ENCODE measurements at places on chromosomes 7 and 10.

GRCh38 chr10:11058965-11059364, 41.3 kb downstream of the CELF2 start:
- DNase-seq, result no peak

DNA sequence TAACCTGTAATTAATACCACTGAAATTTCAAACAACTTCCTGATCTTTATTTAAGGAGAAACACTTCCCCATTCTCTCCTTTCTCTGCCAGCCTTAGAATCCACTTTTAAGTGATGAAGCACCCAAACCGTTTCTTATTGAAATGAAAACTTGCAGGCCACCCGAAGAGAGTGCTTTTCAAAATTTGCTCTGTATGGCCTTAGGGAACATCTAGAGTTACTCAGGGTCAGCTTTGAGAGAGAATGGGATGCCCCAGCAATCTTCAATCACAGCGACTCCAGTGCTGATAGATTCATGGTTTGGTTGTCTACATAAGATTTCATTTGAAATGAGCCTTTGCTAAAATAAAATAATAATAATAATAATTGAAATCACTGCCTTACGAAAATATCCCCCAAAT, 323.1 kb downstream of the PCLO start:
- DNase-seq, result no peak

- DNase-seq, result no peak
Measured at GRCh38 chr7:54955696-54956420, 63.0 kb upstream of the EGFR start.

DNA sequence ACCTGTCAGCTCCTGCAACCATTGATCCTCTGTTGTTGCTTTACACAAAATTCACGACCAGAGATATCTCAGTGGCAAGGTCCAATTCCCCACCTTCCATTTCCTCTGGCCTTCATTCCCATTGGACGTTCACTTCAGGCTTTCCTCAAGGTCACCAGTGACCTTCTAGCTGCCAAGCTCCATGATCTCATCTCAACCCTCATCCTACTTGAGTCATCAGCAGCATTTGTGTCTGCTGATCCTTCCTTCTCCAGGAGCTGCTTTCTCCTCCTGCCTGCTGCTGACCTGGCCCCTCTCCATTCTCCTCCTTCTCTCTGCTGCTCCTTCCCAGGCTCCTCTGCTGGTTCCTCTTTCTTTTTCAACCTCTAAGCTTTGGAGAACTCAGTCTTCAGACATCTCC, 66.2 kb upstream of the C10orf90 start:
- DNase-seq, result no peak

- no peak for DNase-seq
Measured at GRCh38 chr7:129780974-129781927, 169.7 kb downstream of the NRF1 start.

DNA sequence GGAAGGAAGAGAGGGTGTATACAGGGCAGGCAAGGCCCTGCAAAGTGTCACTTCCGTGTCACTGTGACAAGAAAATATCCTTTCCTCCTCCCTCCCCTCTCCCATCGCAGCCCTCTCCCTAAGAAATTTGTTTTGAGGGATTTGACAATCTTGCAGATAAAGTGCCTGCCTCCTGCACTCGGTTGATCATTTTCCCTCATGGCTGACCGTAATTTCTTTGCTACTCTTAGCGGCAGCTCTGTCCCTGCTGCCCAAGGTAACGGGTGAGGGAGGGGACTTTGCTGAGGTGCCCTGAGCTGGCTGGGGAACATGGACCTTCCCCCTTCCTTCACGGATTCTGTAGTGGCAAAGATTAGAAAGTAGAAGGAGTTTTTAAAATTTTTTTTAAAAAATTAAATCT, 179.1 kb downstream of the TCF7L2 start:
- no peak for DNase-seq

GRCh38 chr10:98339799-98340198, 71.8 kb upstream of the LOXL4 start:
- DNase-seq, result no peak

GRCh38 chr10:68559841-68560185, 324 bp upstream of the TET1 start:
- DNase-seq, result no peak

- DNase-seq, result no peak
Measured at GRCh38 chr10:95315509-95315908, 24.7 kb upstream of the PDLIM1 start.

DNA sequence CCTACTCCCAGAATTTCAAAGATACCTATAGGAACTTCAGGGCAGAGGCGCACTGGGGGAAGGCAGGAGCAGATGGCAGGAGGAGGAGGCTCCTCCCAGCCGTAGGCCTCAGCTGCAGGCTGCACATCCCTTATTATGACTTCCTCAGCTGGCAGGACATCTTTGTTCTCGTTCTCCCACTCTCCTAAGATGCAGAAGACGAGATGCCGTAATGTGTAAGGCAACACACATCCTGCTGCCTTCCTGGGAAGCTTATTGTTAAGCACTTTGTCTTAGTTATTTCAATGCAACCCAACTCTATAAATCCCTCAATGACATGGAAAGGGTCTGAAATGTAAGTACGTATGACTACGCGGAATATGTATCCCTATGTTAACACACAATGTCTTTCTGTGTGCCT, 599.8 kb upstream of the MGMT start:
- no peak for DNase-seq

DNA sequence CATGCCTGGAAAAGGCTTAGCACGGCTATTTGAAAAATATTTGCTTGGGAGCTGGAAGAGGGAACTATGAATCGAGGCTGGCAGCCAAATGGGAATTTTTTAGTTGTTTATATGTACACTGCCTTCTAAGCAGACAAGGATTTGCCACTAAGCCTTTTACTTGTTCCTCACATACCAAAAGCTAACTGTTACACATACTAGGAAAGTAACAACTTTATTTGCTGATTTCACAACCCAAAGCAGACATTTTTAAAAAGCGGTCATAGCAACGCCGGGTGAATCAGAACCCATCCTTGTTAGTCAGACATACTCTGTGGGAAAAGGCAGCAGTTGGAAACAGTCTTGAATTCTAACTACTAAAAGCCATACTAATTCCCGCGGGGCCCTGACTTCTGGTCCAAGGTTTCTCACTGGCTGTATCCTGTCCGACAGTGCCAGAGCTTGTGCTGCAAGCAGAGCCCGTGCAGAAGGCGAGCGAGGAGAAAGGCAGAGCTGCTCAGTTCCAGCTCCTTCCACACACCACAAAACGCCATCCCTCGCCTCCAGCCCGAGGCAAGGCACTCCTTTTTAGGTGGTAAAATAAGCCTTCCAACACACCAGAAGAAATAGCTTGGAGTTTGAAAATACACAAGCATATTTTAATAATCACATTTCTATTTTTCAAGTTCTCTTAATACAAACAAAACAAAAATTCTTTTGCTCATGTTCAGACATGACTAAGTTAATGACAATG, 89.2 kb downstream of the RNF216 start:
- DNase-seq, result no peak

DNA sequence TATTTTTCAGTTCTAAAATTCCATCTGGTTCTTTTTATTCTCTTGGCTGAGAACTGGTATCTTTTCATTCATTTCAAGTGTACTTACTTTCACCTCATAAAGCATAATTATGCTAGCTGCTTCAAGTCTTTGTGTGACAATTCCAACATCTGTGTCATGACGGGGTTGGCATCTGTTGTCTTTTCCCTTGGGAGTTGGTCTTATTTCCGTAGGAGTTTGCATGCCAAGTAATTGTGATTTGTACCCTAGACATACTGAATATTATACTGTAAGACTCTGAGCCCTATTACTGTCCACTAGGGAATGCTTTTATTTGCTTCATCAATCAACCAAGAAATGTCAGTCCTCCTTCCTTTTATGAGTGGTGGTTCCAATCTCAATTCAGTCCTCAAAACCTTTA, 24.6 kb upstream of the HUS1 start:
- no peak for DNase-seq

DNA sequence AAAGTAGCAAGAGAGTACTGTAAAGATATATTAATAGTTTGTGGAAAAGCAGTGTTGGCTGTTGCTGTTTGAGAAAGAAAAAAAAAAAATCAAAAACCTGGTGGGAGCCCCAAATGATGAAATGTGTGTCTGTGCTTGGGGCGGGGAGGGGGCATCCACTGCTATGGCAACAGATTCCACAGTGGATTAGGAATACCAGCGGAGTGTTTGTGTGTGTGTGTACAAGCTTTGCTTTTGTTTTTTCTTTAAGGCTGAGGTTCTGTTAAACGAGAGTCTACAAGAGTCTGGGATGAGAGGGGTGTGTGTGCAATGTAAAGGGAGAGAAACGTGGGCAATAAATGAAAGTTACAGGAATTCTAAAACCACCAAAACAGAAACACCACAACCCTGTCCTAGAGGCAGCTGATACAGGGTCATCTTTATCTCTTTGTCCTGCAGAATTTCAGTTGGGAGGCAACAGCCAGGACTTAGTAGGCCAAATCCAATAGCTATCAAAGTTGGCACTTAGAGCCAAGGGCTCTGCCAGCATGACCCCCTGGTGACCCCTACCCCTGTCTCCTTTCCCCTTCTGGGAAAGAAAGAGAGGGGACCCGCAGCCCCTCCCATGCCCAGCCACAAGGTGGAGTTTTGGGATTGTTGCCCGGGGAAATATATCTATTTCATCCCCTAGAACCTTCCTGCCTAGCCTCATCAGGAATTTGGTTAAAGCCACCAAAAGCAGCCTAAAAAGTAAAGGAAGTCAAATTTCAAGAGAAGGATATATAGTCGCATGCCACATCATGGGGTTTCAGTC, 85.4 kb downstream of the OSBPL3 start:
- no peak for DNase-seq

DNA sequence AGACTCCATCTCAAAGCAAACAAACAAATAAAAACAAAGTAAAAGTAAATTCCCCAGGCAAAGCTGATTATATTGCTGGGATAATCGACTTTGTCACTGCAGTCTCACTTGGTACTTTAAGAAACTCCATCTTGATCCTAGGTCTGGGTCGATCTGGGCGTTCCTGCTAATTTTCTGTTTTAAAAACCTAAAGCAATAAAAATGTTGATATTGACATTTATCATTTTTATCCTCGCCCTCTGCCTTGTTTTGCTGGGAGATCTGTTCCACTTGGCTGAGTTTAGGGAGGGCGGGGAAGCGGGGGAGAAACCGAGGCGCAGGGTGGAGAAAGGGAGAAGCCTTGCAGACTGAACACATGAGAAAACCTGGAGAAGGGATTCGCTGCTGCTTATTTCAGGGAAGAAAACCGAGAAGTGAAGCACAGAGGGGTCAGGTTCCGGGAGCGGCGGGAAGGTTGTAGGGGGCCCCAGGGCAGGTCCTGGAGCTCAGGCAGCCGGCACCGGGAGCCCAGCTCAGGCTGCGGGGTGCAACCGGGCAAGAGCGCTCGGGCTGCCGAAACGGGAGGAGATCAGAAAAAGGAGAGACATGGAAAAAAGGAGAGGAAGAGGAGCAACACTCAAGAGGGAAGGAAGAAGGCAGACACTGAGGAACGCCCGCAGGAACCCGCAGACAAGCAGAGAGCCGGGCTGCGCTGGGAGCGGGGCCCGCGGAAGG, 27.3 kb upstream of the KMT2C start:
- DNase-seq, result peak; percentile 65

DNA sequence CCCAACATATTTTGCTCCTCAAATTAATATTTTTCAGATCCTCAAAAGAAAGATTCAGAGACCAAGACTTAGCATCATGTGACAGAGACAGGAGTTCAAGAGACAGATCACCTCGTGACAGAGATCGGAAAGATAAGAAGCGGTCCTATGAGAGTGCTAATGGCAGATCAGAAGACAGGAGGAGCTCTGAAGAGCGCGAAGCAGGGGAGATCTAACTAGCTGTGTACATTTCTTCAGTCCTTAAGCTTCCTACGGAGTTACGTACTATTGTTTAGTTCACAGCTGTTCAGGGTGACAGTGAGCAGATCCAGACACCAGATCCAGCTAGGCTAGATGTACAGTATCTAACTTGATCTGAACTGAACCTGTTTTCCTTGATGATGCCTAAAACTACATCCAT, 61.3 kb downstream of the KLRG2 start:
- DNase-seq, result no peak

DNA sequence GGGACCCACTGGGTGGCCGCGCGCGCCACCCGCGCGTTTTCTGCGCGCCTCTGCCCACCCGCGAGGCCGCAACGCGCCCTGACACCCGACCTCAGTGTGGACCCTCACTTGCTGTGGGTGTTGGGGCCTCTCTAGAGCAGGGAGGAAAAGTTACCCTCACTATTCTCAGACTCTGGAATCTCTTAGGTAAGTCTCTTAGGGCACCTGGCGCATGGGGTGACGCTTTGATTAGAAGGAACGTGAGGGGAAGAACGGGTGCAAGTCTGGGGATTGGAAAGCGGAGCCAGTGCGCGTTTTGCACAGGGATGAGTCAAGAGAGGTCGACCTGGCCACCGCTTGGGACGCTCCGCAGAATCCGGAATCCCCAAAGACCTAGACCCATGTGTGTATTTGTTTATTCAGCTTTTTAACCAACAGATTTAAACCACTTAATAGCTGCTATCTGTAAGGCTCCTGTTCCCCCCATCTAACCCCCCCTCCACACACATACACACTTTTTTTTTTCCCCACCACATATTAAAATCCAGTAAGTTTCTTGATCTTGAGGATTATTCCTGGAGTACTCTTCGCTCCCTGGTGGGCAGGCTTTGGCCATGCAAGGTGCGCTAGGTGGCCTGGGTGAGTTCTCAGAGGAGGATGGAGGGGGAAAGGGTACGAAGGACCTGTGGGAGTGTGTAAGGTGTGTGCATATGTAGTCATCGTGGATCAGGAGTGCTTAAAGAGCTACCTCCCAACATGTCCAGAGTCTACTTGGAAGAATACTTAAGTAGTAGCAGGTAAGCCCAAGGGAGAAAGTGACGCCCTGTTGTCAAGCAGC, 169.1 kb upstream of the PPP1R3A start:
- DNase-seq, result no peak

GRCh38 chr10:70198696-70199466, 28.6 kb upstream of the SAR1A start:
- no peak for DNase-seq

- no peak for DNase-seq
Measured at GRCh38 chr7:87199700-87200450, 19.7 kb downstream of the TMEM243 start.

DNA sequence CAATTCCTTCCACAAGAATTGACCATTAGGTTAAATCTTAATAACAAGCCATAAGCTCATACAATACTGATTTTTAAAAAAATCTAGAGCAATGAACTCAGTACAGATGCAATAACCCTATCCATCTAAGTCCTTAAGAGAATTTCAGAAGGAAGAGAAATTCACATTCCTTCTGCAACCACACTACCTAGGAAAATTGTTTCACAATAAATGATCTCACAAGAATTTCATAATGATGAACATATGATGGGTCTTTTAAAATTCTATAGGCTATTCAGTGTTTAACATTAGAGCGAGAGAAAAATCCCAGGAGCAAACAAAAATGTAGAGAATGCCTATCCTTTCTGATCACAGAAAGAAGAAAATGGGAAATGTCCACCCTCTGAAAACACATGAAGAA, 70.0 kb upstream of the MAGI2 start:
- DNase-seq, result no peak

DNA sequence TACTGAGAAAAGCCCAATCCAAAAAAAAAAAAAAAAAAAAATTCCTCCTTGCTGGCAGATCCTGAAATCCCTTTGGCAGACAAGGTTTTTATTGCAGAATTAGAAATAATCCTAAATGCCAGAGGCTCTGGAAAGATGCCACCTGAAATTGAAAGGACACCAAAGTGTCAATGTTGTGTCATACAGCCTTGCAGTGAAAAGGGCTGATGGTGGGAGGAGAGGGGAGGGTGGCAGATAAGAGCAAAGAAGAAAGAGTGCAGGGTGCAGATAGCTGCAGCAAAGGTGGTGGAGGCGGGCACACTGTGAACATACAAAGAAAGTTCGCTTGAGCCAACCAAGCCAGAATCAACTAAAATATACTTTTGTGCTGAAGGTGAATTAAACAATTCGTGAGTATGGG, 8.2 kb upstream of the OPTN start:
- DNase-seq, result no peak

- DNase-seq, result no peak
Measured at GRCh38 chr7:19051767-19052375, 65.6 kb downstream of the TWIST1 start.
